ENCODE measurements at places on chromosomes 4 and X.

DNA sequence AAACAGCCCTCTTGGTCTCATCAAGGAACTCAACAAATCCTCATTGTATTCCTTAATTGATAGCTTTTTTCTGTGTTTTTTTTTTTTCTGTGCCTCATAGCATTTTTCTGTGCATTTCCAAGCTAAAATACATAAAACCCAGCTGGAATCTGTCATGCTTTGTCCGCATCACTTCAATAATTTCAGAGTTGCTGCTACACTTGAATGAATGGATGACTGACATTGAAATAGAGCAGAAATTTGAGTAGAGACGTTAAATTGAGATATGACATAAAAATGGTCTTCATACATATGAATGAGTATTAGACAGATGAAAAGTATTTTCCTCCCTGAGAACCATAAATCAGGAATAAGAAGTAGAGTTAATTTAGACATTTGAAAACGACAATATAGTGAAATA, 593.2 kb downstream of the TMA16 start:
- no peak for DNase-seq

- DNase-seq = no peak
Measured at GRCh38 chr4:16416601-16417000, 190.3 kb upstream of the TAPT1 start.

DNA sequence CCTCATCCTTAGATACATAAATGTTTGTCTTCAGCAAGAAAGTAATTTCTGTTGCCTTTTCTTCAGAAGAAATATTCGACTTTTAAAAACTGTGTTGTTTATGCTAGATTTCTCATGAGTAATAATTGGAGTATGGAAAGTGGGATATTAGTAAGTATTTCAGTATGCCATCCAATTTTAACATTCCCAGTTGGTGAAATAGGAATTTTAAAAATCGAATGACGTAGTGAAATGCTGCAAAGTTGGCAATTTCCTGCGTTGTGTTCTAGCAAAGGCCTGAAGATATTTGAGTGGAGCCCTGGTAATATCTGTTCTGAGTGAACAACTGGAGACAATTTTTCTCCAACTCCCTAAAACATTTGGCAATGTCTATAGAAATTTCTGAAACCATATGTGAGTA, 190.1 kb downstream of the ZNF330 start:
- no peak for DNase-seq

DNA sequence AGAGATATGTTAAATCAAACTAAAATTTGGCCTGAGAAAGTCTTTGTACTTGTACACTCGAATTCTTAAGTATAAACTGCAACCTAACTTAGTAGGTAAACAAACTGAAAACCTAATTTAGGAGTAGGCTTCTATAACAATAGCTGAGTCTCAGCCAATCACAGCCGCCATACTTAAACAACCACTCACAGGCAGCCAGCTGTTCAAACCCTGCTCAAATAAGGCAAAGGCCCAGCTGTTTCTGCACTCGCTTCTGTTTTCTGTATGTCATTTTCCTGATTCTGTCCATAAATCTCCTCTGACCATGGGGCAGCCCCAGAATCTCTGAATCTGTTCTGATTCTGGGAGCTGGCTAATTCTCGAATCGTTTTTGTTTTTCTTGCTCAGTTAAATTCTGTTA, 7.8 kb upstream of the PLS3 start:
- no peak for DNase-seq

GRCh38 chrX:153440556-153441135, 5.2 kb downstream of the TREX2 start:
- DNase-seq = no peak

- no peak for DNase-seq
Measured at GRCh38 chrX:71302461-71303213, 1.1 kb downstream of the ITGB1BP2 start.

GRCh38 chrX:119784747-119785446, 6.5 kb downstream of the RPL39 start:
- no peak for DNase-seq

DNA sequence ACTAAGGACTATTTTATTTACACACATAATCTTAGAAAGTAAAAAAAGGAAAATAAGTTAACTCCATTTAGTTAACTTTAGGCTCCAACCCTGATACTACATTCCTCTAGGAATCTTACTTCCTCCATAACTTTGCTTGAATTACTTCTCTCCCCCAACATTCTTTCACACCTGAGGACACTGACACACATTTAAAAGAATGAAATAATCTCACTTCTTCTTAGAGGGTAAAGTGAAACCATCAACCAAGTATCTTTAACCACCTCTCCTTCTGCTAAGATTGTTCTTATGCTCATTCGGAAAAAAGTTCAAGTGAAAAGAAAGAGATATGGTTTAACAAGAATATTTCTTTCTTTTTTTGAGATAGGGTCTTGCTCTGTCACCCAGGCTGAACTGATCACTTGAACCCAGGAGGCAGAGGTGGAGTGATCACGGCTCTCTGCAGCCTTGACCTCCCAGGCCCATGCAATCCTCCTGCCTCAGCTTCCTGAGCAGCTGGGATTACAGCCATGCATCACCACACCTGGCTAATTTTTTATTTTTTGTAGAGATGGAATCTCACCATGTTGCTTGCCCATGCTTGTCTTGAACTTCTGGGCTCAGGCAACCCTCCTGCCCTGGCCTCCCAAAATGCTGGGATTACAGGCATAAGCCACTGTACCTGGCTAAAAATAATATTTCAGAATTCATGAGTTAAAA, 28.5 kb downstream of the SLC25A4 start:
- no peak for DNase-seq

GRCh38 chr4:147760176-147760575, 28.3 kb downstream of the ARHGAP10 start:
- no peak for DNase-seq

GRCh38 chr4:74117024-74117534, 18.1 kb upstream of the CXCL2 start:
- no peak for DNase-seq

DNA sequence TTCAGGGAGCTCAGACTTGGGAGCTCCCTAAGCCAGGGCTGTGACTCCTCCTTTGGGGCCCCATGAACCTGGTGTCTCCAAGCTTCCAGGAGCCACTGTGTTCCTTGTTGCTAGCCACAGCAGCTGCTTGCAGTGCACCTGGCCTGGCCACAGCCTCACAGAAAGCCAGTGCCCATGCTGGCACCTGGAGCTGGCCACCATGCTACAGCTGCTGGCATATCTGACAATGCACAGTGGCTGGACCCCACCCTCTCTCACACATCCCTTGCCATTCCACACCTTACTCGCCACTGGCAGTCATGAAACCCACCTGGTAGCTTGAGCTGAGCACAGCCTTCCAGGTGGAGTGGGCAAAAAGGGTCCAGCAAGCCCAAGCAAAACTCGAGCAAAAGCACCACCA, 441.7 kb downstream of the ARAP2 start:
- DNase-seq = no peak

GRCh38 chr4:123255971-123256370, 140.6 kb upstream of the SPRY1 start:
- no peak for DNase-seq

GRCh38 chr4:100986360-100986868, 360.9 kb downstream of the PPP3CA start:
- DNase-seq = no peak

- DNase-seq = no peak
Measured at GRCh38 chrX:53684415-53685192, 1.9 kb downstream of the HUWE1 start.

DNA sequence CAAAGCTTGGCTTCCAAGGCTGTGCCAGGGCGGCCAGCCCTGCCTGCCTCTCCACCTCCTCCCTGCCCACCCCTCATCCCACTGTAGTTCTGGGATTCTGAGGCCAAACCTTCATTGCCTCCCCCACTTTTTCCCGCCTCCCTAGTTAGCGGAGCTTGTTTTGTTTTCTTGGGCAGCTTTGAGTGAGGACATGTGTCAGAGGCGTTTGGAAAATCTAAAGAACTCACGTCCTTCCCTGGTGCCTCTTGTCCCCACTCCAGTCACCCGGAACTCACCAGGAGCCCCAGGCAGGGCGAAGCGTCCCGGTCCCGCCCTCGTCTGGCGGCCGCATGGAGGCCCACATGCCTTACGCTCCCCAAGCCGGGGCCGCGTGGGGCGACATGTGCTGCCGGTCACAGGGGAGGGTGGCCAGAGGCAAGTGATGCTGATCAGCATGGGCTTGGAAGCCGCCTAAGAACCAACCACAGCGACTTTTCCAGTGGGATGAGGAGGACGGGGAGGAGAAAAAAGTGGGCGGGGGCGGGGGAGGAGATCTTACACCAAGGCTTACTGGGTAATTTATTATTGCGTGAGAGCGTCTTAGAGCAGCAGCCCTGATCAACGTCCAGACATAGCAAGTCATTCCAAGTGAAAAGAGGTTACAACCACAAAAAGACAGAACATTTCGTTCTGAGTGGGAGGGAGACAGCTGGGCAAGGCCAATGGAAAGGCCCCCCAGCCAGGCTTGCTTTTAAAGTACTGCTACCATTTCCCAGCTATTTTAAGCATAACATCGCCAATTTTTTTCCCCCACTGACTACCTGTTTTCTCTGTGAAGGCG, 48.5 kb downstream of the PRPS1 start:
- no peak for DNase-seq

DNA sequence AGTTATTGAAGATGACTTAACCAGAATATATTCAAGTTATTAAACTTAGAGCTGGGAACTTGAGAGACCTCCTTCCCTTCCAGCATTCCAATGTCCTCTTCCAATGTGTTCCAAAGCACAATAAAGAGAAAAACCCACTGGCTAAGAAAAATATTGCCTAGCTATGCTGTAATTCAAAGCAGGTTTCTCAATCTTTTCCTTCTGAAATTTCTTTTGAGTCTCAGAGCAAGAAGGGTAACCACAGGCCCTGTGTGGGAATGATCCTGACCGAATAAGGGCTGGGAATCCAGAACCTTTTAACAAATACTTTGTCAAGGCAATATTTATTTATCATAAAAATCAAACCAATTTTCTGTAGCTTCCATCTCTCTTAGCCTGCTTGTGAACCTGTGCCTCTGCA, 150.7 kb upstream of the SFRP2 start:
- no peak for DNase-seq

DNA sequence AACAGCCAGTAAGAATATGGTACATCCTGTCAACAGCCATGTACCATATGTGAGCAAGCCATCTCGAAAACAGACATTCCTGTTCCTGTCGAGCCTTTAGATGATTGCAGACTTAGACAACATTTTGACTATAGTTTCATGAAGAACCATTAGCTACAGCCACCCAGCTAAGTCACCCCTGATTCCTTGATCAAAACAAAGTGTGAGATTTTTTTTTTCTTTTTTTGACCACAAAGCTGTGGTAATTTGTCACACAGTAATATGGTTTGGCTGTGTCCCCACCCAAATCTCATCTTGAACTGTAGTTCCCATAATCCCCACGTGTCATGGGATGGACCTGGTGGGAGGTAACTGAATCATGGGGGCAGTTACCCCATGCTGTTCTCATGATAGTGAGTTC, 15.2 kb upstream of the HADH start:
- no peak for DNase-seq

GRCh38 chrX:87583679-87584078, 66.1 kb downstream of the KLHL4 start:
- no peak for DNase-seq

DNA sequence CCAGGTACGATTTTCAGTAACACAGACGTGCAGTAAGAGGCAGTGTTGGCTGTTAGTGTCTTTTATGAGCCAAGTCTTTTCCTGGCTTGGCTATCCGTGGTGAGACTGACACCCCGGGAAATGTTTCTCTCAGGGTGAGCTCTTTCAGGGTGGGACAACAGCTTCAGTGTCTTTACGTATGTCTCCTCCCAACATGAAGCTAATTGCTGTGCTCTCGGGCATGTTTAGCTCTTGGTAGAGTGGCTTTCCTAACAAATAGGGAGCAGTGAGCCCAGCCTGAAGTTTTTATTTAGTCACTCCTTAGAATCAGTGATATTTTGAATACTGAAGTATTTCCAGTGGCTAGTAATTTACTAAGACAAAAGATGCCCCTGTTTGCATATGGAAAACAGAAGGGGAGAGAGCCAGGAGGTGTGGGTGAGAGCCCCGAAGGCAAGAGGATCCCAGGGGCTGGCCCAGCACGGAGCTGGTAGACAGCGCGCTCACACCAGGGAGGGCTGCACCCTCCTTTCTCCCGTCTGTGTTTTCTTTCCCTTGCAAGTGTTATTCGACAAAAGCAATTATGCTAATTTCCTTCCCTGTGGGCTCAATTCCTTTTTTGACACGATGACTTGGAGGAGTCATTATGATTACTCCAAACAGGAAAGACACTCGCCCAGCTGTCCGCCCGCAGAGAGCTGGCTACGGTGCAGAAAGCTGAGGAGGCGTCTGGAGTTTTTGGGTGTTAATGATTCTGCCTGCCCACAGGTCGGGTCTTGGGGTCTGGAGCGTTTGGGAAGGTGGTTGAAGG, 47.7 kb downstream of the PDGFRA start:
- DNase-seq = no peak

- DNase-seq = no peak
Measured at GRCh38 chr4:74096265-74096980, 2.6 kb downstream of the CXCL2 start.

- no peak for DNase-seq
Measured at GRCh38 chrX:20383477-20383876, 116.8 kb upstream of the RPS6KA3 start.

DNA sequence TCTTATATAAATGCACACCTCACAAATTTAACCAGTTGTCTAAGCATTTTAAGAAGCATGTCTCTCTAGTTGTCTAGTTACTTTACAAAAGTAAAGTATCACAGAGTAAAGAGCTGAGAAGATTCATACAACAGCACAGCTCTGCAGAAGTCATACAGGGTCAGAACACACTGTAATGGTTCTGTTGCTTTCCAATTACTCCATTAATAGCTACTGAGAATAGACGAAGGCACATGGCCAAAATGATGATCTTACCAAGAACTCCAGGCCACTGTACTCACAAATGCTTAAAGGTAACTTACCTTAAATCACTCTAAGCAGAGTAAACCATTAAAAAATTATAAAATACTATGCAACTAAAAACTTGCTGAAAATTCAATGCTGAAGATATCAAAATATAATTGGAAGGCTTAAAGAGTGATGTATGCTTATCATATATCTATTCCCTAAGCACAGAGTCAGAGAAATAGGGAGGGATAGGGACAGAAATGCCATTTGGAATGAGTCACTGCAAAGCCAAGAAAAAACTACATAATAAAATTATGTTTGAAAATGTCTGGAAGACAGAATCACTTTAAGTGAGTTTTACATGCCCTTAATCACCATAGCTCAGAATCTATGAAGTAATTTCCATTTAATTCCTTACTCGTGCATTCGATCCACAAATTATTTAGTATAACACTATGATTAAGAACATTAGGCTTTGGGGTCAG, 71.0 kb downstream of the DDX60L start:
- DNase-seq = no peak

GRCh38 chr4:174613979-174614378, 91.7 kb upstream of the HPGD start:
- no peak for DNase-seq

Measured in NCI-H187 (cell line).